Amniotic stem cell (primary cell): ENCODE measurements at places on chromosomes 2 and 18.

DNA sequence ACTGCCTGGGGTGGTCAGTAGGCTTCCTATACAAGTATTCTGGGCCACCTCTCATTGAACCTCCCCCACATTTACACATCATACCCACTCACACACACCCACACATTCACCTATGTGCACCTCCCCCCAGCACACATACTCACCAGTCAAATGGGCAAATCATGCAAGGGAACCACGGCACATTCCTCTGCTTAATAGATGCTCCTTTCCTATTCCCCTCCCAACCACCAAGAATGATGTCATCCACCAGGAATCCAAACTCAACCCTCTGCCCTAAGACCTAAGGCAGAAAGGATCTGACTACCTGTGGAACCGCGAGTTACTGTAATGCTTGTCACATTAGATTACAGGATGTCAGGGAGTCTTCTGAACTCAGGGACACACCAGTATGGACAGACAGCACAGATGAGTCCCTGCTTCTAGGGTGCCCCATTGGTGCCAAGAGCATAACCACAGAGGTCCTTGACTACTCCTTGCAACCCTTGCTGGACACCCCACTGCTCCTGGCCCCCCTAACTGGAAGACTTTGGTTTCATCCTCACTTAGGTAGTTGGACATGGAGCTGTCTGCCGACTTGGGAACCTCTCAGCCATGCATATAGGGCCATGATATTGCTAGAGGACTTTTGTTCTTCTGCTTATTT, 21.5 kb upstream of the CAB39 start:
- no peak for DNase-seq

DNA sequence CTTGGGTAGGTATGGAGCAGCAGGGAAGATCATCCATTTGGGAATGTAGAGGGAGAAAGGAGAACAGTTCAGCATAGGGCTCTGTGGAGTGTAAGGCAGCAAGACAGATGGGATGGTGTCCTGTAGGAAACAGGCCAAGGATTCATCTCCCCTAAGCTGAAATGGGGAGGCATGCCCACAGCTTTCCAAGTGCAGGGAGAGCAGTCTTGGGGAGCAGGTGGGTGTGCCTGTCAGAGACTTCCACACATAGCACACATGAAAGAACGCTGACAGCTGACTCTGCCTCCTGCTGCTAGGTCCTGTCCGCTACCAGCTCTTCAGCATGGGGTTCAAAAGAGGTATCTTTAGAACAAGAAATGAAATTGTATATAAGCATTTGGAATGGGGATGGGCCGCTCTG, 9.0 kb downstream of the SETBP1 start:
- no peak for DNase-seq

GRCh38 chr2:105836840-105837692, 92.4 kb downstream of the NCK2 start:
- no peak for DNase-seq

GRCh38 chr2:224532441-224532840, 52.7 kb downstream of the CUL3 start:
- no peak for DNase-seq

GRCh38 chr18:51342815-51343214, 145.3 kb upstream of the MEX3C start:
- DNase-seq, result no peak

DNA sequence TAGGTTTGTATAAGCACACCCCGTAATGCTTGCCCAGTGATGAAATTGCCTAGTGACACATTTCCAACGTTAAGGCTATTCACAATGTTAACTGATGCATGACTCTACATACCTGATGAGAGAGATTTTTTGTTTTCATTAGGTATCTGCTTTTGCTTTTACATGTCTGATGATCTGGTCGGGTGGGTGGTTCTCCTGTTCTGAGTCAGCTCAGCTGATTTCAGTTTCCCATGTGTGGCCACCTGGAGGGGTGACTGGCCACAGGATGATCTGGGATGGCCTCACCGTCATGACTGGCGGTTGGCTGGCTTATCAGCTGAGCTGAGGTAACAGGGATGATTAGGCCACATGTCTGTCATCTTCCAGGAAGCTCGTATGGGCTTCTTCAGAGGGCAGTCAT, 33.8 kb upstream of the ACYP2 start:
- no peak for DNase-seq

DNA sequence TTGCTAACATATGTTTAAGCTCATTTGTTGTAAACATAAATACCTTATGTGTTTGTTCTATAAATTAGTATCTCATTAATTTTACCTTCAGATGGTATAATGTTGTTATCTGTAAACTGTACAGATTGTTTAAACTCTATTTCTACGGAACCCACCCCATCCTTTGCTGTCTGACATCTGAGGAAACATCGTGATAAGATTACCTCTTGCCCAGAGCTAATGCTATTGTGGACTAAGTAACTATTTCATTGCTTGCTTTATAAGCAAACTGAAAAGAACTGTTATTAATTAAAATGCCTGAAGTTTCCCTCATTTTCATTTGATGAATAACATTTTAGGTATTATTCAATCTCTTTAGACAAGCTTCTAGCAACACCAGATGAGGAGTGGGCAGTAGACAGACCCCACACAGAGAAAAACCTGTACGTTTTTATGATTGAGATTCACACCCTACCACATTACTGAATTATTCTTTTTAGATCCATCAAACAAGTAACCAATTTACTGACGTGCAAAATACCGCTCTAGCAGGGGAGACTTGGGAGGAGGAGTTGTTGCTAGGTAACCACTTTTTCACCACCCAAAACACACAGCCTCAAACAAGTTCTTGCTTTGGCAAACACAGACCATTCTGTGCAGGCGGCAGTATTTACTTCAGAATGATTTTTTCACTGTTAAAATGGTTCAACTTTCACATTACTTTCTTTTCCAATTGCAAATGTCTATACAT, 1.9 kb upstream of the SYT4 start:
- DNase-seq, result no peak

DNA sequence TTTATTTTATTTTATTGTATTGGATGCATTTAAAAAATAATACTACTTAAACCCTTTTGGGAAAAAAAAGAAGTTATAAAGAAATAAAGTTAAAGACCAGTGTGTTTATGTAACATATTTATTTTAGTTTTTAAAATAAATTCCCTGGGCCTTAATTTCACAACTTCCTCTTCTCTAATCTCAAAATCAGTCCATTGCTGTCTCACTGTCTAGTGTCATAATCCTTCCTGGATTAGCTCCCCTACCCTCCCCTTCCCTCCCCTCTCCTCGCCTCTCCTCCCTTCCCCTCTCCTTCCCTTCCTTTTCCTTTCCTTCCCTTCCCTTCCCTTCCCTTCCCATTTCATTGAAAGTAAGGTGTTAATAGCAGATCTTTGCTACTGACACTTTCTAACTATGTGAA, 40.3 kb upstream of the ZEB2 start:
- DNase-seq, result no peak

GRCh38 chr18:33316146-33316587, 124.4 kb downstream of the CCDC178 start:
- no peak for DNase-seq

- no peak for DNase-seq
Measured at GRCh38 chr2:64259312-64259711, 115.1 kb upstream of the PELI1 start.
